ENCODE measurements at places on chromosomes 3 and 15. TPM values are rescaled to one million over a fixed set of nuclear protein-coding genes. Genes with fewer than 3 reads are reported as not detected.

DNA sequence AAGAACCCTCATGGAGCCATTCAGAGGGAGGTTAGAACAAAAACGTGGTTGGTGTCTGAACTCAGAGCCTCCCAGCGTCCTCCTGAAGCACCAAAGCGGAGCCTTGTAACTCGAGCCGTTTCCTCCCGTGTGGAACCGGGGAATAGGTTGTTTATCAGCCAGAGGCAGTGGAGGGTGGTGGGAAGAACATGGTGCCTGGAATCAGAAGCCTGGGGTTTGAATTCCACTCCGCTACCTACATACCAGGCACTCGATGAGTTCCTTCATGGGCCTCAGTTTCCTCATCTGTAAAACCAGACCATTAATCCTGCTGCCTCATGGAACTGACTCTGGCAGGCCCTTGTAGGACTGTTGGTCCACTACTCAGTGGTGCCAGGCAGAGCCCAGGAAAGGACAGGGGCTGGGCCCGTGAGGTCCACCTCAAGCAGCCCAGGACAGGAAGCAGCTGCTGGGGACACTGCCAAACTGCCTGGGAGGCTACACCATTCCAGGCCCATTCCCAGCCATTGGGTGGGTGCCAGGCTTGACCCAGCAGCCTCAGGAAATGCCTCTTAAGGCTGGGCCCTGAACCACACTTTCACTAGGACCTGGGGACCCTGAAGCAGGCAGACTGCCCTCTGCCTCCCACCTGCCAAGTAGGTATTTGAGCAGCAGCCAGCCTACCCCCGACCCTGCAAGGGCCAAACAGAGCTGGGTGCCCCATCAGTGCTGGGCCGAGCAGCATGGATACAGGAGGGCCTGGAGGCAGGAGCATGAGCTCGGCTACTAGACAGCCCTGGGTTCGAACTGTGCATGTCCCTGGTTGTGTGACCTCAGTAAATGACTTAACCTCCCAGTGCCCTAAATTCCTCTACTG lies 33.4 kb downstream of the PRKCD start:
- no peak for DNase-seq

DNA sequence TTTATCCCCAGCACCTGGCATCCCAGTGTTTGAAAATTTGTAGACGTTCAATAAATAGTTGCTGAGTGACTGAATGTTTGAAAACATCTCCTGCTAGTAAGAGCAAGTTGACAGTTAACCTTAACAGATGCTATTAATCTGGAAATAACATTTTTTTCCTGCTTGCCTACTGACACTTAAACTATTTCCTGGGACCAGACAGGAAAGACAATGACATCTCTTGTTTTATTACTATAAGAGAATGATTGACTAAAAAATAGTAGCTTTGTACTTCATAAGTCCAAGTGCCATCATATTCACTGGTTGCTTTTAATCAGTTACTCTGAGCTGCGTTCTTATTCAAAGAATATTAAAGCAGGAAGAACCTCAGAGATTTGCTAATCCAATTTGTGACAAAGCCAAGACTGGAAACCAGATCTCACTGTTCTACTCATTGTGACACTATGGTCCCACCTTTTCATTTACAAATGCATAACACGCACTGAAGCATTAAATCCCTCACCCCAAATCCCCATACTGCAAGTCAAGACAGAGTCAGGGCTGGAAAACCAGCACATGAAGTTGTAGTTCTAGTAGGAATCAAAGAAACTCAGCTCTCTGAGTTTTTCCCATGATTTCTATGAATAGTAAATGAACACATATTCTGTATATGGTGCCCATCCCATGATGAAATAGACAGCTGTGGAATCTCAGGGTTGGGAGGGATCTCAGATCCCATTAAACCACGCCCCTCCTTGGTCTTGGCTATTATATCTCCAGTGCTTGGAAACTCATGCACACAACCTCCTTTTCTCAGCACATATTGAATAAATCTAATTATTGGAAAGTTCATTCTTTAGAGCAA lies 212.7 kb upstream of the P2RY1 start:
- DNase-seq: no peak

DNA sequence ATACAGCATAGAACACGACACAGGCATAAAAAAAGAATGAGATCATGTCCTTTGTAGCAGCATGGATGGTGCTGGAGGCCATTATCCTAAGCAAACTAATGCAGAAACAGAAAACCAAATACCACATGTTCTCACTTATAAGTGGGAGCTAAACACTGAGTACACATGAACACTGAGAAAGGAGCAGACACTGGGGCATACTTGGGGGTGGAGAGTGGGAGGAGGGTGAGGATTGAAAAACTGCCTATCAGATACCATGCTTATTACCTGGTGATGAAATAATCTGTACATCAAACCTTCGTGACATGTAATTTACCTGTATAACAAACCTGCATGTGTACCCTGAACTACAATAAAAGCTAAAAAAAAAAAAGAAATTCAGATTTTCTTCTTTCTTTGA lies 100.4 kb downstream of the PPM1L start:
- no peak for DNase-seq

DNA sequence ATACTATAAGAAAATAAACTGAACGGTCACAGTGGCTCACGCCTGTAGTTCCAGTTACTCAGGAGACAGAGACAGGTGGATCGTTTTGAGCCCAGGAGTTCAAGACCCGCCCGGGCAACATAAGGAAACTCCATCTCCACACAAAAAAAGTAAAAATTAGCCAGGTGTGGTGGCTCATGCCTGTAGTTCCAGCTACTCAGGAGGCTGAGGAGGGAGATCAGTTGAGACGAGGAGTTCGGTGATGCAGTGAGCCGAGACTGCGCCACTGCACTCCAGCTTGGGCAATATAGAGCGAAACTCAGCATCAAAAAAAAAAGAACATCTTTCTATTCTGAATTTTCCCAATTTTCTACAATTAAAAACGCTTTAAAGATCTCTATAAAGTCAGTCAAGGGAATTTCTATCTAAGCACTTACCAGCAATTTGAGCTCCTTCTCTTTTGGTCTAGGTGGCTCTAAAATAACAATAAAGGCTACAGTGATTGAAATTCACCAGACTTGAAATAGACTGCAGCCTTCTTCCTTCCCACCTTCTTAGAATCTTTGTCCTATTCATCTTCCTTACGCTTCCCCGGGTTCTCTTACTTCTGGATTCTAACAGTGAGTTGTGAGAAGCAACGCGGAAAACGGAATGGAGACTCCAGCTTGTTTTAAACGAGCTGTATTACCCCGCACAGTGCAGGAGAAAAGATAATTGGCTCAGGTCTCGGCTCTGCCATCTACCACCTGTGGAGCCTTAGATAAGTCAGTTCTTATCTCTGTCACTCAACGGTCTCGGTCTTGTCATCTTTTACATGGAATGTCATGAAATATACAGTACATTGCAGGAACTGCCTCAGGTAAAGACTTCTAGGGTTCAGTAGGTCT lies 812 bp upstream of the SEC62 start:
- peak; percentile 17 for DNase-seq

DNA sequence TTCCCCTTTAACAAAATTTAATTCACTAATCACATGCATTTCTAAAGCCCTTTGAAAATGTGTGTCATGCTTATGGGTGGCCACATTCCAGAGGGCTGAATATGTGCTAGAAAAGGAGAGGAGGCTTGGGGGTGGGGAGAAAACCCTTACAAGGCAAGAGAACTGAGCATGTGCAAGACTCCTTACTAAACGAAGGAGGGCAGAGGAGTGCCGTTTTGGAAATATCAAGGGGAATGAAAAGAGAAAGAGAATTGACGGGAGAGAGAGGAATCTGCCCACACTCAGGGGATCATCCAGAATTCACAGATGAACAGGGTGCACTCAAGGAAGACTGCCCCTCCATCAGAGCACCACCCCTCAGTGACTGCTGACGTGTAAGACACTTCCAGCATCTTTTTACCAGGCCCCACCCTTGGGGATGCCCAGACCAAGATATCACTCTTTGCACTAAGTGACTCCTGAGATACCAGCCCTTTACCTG lies 37.9 kb upstream of the TSC22D2 start:
- peak; percentile 99 for DNase-seq

FRMD5 gene
- total RNA-seq: 18.3 TPM

GRCh38 chr15:51652084-51652668 lies 29.1 kb upstream of the SCG3 start:
- DNase-seq: no peak

GRCh38 chr15:57223345-57223744 lies 153.0 kb upstream of the CGNL1 start:
- no peak for DNase-seq

GRCh38 chr3:30551266-30551665 lies 55.1 kb upstream of the TGFBR2 start:
- DNase-seq: no peak

CHRD gene
- total RNA-seq: 1.4 TPM

IMPG2 gene
- 0.10 TPM for total RNA-seq

SNTN gene
- total RNA-seq: not detected

- no peak for DNase-seq
Measured at GRCh38 chr15:25345943-25346342, 92.9 kb downstream of the UBE3A start.

WDR49 gene
- 0.23 TPM for total RNA-seq

SLC27A2 gene
- total RNA-seq: 0.18 TPM

DNA sequence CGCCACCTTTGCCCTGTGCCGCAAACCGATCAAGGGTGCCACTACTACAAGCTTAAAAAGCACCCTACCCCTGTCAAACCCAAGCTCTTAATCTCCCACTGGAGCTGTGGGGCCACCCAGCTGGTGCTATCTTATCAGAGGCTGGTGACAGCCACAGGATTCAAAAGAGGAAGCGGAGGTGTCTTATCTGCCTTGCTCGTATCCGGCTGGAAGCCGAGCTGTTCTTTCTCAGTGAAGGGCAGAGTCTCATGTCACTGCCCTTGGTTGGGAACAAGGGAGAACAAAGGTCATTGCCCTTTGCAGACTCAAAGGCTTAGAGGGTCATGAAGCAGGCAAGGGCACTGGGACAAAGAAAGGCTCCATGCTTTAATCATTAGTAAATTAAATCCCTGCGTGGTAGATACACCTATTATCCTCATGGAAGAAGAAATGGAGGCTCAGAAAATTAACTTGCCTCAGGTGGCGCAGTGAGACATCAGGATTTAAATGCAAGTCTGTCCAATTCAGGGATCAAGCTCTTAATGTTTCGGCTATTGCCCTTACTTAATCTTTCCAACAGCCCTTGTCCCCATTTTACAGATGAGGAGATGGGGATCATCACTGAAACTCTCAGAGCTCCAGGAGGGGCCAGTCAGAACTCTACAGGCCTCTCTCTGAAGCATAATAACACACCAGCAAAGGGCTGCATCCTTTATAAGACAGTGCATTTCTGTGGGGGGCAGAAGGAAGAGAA lies 360.0 kb upstream of the PROK2 start:
- DNase-seq: no peak

FAM81A gene
- 7.3 TPM for total RNA-seq

LPP gene
- total RNA-seq: 90.0 TPM

PTH1R gene
- total RNA-seq: not detected

KCNAB1 gene
- not detected for total RNA-seq

GRCh38 chr15:88497109-88497765 lies 29.7 kb downstream of the MRPS11 start:
- no peak for DNase-seq

- DNase-seq: peak; percentile 18
Measured at GRCh38 chr15:90482124-90483011, 47.4 kb upstream of the CRTC3 start.

GABRB3 gene
- 0.13 TPM for total RNA-seq

GRCh38 chr3:33130144-33130543 lies 16.3 kb downstream of the CRTAP start:
- no peak for DNase-seq

- no peak for DNase-seq
Measured at GRCh38 chr3:127237835-127238234, 44.9 kb downstream of the PRR23E start.

DNA sequence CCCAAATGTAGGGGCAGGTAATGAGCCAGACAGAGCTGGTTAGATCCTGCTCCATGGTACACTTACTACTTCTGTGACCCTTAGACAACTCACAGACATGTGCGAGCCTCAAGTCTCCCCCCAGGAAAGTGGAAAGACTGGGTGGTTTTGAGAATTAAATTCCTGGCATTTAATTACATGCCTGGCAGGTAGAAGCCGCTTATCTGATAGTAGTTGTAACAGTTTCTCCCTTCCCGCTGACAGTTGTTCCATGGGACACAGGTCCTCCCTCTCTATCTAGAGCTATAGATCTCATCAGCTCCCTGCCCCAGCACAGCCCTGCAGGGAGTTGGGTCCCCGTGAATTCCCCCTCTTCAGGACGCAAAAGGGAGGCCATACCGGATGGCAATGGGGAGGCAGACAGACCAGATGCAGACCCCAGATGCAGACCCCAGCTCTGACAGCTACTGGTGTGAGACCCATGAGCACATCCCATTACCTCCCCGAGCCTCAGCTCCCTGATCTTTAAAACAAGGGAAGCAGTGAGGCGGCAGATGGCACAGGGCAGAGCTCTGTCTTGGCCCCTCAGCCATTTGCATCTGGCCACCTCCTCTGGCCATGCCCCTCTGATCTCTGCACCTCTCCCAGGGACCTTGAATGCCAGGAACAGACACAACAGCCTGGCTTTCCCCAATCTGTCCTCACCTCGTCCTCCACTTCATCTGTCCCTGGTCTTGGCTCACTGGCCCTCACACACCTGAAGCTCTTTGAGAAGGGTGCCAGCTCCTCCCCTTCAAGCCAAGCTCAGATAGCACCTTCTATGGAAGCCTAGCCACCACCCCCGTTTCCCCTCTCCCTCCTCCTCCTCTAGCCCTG lies 34.1 kb upstream of the NR2C2 start:
- DNase-seq: no peak

- DNase-seq: no peak
Measured at GRCh38 chr3:71684757-71685386, 40.3 kb downstream of the EIF4E3 start.

DNA sequence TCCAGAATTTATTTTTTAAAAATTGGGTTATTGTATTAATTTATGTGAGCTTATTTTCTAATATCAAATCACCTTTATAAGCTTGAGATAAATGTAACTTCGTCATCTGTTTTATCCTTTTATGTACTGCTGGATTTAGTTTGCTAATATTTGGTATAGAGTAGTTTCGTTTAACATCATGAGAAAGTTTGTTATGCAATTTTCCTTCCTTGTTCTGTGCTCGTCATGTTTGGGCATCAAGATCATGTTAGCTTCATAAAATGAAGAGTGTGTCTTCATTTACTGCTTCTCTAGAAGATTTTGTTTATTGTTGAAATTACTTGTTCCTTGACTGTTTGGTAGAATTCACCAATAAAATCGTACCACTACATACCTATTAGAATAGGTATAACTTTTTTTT lies 262.1 kb upstream of the SATB1 start:
- no peak for DNase-seq

DNA sequence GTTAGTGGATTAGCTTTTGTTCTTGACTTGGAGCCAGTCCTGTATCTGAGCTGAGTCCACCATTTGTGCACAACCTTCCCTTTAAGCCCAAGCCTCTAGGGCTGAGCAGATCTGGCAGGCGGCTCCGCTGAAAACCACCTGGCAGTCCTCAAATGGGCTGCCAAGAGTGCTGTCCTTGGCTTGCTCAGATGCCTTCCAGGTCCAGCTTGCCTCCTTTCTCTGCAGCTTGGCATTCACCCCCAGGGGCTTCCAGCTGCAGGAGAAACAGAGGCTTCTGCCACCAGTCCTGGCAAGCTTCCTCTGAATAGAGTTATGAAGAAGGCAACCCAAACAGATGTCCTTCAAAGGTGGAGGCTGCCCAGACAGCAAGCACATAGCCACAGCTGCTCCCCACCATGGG lies 96.7 kb downstream of the LRTM1 start:
- no peak for DNase-seq

FRMD4B gene
- total RNA-seq: 0.90 TPM

PCOLCE2 gene
- 14.6 TPM for total RNA-seq
